Activated CD8-positive, alpha-beta memory T cell treated with anti-CD3 and anti-CD28 coated beads for 1 hour (primary cell): ENCODE measurements at places on chromosomes 2 and 18.

DNA sequence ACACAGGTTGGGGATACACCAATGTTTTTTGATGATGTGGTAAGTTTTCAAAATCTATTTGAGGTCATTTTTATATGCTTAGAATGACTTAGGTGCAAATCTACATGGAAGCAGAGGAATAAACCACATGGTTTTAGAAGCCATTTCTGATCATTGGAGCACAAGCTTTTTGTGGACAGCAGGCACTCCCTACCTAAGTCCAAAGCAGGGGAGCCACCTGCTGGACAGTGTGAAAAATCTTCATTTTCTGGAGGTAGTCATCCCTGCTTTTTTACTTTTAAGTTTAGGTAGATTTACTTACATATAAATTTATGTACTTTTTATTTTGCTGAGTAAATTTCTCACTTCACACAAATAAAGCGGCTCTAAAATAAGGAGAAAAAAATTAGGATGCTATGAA lies 323.2 kb downstream of the PLCL1 start:
- DNase-seq: peak; percentile 6

GRCh38 chr2:240136671-240137292 lies 677 bp upstream of the COPS9 start:
- DNase-seq: no peak

- no peak for DNase-seq
Observed at GRCh38 chr2:128234613-128235012, 84.1 kb downstream of the HS6ST1 start.

DNA sequence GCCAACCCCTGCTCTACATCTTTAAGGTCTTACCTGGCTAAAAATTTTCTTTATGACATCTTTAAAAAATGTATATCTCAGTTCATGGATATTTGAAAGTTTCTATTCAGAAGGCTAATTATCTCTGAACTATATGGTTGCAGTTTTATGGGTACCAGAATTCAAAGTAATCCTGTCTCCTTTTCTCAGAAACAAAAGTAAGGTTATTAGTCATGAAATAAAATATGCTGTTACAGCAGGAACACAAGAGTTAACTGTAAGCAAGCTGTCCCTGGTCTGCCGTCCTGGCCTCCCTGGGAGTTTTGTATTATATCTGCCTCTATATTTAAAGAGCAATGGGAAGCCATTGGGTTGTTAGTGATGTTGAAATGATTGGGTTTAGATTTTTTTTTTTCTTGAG lies 34.0 kb downstream of the SLC4A1AP start:
- no peak for DNase-seq

GRCh38 chr2:172106108-172106961 lies 3.6 kb upstream of the DLX2 start:
- no peak for DNase-seq

GRCh38 chr2:135775420-135775819 lies 33.8 kb downstream of the UBXN4 start:
- DNase-seq: no peak

GRCh38 chr18:59233017-59233410 lies 13.1 kb downstream of the GRP start:
- no peak for DNase-seq

DNA sequence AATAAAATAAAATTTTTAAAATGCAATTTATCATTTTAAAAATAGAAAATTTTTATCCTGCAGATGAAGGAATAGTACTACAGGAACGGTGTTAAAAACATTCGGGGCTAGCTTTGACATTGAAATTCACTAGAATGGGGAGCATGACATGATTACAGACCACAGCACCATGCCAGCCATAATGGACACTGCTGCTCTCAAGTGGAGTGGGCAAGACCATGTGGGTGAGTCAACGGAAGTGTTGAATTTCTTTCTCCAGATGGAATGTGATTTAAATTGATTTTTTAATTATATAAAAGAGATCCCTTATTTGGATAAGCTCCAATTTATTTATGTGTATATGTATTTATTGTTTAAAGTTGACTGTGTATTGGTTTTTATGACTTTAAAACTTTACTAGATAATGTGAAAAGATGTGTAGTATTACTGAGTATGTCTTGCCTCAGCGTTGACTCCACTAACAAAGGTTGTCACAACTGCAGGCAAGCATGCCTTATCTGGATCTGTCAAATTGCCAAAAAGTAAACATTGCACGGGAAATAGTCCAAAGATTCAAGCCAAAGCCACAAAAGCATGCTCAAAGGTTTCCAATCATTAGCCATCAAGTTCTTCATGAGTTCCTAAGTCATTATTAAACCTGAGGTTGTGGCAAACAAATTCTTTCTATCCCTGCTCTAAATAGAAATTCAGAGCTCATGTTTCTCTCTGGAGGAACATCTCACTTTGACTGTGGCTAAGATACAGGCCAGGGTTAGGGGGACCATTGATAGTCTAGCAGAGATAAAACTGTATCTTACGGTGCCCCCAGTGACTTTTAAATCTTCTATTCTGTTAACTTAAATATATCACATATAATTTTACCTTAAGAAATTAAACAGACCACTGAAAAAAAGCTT lies 536.9 kb downstream of the TMX3 start:
- no peak for DNase-seq

DNA sequence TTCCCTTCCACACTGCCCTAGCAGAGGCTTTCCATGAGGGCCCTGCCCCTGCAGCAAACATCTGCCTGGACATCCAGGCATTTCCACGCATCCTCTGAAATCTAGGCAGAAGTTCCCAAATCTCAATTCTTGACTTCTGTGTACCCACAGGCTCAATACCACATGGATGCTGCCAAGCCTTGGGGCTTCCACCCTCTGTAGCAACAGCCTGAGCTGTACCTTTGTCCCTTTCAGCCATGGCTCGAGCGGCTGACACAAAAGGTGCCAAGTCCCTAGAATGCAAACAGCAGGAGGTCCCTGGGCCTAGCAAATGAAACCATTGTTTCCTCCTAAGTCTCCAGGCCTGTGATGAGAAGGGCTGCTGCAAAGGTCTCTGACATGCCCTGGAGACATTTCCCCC lies 744.5 kb upstream of the LINC00305 start:
- no peak for DNase-seq

DNA sequence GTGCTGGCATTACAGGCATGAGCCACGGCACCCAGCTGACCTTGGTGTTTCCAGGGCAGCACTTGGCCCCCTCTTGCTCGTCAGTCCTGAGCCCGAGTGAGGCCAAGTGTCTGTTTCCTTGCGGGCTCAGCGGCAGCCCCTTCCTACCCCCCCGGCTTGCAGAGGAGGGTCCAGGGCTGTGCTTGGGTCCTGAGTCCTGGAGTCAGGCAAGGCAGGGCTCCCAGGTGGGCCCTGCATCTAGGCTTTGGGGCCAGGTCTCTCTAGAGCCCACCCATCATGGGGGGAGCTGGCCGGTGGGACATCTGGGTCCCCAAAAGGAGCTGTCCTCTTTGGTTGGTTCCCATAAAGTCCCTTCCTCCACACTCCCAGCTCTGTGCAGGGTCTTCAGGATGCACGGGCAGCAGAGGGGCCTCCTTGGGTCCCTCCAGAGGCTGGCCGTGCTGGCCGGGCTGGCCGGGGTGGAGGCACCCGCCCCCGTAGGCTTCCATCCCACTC lies 63.7 kb upstream of the HPCAL1 start:
- no peak for DNase-seq

- DNase-seq: no peak
Observed at GRCh38 chr2:201974171-201975100, 59.2 kb upstream of the FZD7 start.

DNA sequence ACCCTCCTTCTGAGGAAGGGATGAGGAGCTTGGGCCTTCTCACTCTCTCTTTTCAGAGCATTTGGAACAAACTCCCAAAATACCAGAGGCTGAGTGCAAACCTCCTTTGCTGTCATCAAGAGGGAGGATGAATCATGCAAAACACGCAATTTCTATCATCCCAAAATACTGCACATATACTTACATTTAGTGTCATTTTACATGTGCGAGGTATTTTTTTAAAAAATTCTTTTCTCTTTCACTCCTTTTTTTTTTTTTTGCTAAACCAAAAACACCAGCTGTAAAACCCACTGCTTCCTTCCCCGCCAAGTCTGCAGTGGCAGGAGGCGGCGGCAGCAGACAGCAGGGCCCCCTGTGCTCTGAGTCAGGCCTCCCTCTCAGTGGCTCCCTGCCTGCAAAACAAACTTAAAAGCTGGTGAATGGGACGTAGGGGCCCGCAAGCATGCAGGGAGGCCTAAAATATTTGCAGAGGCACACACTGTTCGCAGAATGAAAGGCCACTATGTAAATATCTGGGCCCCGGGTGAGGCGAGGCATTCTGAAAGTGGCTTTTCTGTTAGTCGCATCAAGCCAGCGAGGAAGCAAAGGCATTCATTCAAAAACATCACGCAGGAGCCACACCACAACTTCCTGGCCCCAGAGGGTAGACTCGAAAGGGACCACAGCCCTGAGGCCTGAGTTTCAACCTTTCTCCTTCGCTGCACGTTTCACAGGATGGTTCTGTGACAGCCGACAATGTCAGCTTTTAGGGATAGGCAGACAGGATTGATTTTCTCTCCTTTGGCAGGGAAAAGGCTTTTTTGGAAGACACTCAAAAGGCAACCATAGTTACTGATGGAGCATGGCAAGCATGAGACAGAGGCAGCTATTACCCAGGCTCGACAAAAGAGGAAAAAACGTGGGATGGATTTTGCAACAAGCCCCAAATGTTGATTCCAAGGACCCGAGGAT lies 73.4 kb downstream of the ACTR2 start:
- peak; percentile 46 for DNase-seq

- DNase-seq: no peak
Observed at GRCh38 chr2:167988296-167988695, 259.1 kb downstream of the STK39 start.

- no peak for DNase-seq
Observed at GRCh38 chr18:28960146-28960545, 783.2 kb upstream of the CDH2 start.

GRCh38 chr2:22347306-22347705 lies 1037.7 kb upstream of the KLHL29 start:
- no peak for DNase-seq

DNA sequence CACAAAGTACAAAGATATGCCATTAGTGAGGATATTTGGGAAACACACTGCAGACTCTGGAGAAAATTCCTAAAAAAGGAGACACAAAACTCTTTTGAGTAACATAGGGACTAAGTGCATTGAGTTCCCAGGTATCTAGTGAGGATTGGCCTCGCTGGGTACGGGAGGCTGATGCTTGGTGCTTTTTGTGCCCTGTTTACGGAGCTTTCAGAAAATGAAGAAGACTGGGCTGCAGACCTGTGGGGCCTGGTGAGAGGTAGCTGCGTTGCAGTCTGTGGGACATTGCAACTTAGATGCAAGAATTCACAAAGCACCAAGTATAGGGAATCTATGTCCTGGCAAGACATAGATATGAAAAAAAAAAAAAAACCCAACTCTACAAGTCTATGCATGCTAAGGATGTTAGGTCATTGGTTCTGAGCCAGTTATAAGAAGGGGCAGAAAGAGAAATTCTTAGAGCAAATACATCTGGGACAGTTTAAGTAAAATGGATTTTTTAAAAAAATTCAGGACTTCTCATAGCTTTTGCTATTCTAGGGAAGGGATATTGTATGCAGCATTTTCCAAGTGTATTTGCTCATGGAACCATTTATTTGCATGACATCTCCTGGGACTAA lies 156.0 kb downstream of the SLC4A3 start:
- no peak for DNase-seq

- no peak for DNase-seq
Observed at GRCh38 chr2:50612306-50612705, 419.6 kb downstream of the NRXN1 start.

- DNase-seq: no peak
Observed at GRCh38 chr2:95268211-95269035, 5.8 kb upstream of the PROM2 start.

- no peak for DNase-seq
Observed at GRCh38 chr2:209424199-209424701, 403 bp downstream of the MAP2 start.

DNA sequence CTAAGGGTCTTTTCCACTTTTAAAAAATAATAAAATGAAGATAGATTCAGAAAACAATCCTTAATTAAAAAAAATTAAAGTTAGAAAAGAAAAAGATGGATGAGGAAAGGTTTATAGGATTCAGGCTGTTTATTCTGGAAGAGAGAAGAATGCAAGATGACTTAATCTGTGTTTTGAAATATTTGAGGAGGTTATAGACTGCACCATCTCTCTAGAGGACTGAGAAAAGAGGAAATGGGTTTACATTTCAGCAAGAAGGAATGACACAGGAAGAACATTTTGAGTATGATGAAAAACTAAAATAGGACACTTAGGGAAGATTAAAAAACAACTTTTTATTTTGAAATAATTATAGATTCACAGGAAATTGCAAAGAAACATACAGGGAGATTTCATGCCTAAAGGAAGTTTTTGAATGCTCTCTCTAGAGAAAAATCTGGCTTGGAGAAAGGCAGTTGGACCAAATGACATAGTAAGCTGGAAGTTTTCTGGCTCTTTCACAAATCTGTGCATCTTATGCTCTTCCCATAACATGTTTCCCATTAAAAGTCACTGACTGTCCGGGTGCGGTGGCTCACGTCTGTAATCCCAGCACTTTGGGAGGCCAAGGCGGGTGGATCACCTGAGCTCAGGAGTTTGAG lies 75.0 kb downstream of the CERS6 start:
- DNase-seq: no peak

GRCh38 chr2:236642584-236643291 lies 73.1 kb downstream of the ACKR3 start:
- DNase-seq: no peak

DNA sequence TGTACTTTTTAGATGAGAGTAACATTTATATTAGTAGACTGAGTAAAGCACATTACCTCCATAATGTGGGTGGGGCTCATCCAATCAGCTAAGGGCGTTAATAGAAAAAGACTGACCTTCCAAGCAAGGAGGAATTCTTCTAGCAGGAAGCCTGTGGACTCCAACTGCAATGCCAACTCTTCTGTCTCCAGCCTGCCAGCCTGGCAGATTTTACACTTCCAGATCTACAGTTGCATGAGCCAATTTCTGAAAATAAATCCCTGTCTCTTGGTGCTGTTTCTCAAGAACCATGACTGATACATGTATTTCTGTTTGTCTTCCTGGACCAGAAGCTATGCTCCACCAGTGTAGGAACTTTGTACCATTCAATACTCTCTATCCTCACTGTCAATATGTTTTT lies 69.0 kb upstream of the LMAN1 start:
- DNase-seq: no peak

GRCh38 chr2:143128681-143129580 lies at the start of gene ARHGAP15:
Gene ARHGAP15 (plus strand): TSS chr2:143129419.
- DNase-seq: peak; percentile 37

DNA sequence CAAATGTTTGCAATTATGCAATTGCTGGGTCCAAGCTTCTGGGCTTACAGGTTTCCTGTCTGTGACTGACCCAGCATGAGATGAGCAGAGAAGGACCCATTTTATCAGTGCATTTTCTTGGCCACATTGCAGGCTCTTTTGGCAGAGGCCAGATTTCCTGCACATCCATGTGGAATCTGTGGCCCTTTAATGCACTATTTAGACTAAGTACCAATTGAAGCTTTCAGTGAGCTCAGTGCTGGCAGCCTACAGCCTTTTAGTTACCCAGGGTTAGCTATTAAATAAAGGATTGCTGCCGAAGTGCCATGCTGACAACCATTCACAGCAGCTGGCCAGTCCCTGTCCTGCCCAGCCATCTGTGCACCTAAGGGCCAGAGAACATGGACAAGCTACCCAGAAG lies 165.0 kb downstream of the ANKRD30B start:
- no peak for DNase-seq

GRCh38 chr2:31337860-31338259 lies 76.7 kb downstream of the XDH start:
- DNase-seq: no peak
